ENCODE measurements at places on chromosomes 2 and 18. TPM values are rescaled to one million over a fixed set of nuclear protein-coding genes. Genes with fewer than 3 reads are reported as not detected.

Gene SERPINB3
- not detected for total RNA-seq

- H3K36me3 ChIP-seq = no peaks in the 10 kb centered on the region
- H3K4me1 ChIP-seq = peaks cover 11% of the 10 kb centered on the region
- no peak overlapping the region for H3K27ac ChIP-seq
- peaks cover 5% of the 10 kb centered on the region for H3K27me3 ChIP-seq
- no peak for DNase-seq
- no peak overlapping the region for H3K4me3 ChIP-seq
These were observed 58.7 kb downstream of the IL1RL2 start for GRCh38 chr2:102245266-102246151.

Gene SCN3A
- 0.05 TPM for total RNA-seq

DNA sequence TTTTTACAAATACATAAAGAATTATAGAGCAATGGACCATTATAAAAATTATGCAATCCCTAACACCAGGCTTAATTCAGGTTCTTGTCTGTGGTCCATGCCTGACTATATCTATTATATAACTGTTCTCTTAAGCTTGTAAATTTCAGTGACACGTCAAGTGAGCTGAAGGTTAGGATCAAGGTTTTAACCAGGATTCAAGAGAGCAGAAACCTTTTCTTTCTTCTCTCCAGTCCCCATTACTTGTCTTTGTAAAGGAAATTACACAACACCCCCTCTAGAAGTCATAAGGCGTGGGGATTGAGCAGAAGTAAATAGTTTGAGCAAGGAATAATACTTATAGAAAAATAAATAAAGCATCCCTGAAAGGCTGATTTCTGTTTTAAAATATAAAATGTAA lies 122.0 kb downstream of the ZNF521 start:
- H3K4me1 ChIP-seq = no peaks in the 10 kb centered on the region
- H3K27ac ChIP-seq = no peak overlapping the region
- no peak overlapping the region for H3K4me3 ChIP-seq
- DNase-seq = no peak

- no peaks in the 10 kb centered on the region for H3K27me3 ChIP-seq
- no peak overlapping the region for H3K27ac ChIP-seq
- H3K4me1 ChIP-seq = no peaks in the 10 kb centered on the region
- no peak overlapping the region for H3K4me3 ChIP-seq
- H3K36me3 ChIP-seq = peaks cover 57% of the 10 kb centered on the region
These were observed 30.9 kb downstream of the SMCHD1 start for GRCh38 chr18:2686349-2686968.

Gene RIT2
- total RNA-seq = not detected

- H3K27me3 ChIP-seq = no peaks in the 10 kb centered on the region
- H3K4me1 ChIP-seq = peaks cover 51% of the 10 kb centered on the region
- peak overlapping the region; percentile 67 for H3K4me3 ChIP-seq
- H3K36me3 ChIP-seq = peaks cover 54% of the 10 kb centered on the region
- DNase-seq = no peak
- H3K27ac ChIP-seq = peak overlapping the region; percentile 25
These were observed 2.9 kb downstream of the TGOLN2 start for GRCh38 chr2:85324639-85325465.

Gene GALR1
- not detected for total RNA-seq

DNA sequence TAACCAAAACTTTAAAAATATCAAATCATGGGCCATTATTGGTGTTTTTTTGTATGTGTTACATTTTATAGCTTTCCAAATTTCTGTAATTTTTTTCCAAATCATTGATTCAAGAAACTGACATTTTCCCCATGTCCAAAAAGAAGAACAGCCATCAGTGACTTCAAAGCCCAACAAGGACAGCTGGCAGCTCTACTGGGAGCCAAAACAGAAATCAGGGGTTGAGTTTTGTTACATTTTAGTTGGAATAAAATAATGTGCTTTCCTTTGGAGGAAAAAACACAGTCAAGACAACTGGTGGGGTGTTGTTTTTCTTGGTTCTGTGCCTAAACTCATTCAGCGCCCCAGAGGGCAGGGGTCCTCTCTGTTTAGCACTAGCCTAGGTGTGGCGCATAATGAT lies 23.8 kb downstream of the AKAIN1 start:
- no peak overlapping the region for H3K27ac ChIP-seq
- no peaks in the 10 kb centered on the region for H3K27me3 ChIP-seq

Gene TMEM163
- total RNA-seq = 6.8 TPM

- H3K27me3 ChIP-seq = no peaks in the 10 kb centered on the region
- H3K4me1 ChIP-seq = no peaks in the 10 kb centered on the region
- no peak overlapping the region for H3K27ac ChIP-seq
- DNase-seq = no peak
- H3K4me3 ChIP-seq = no peak overlapping the region
These were observed 13.6 kb downstream of the CDH2 start for GRCh38 chr18:28163201-28163775.

Gene SDC1
- not detected for total RNA-seq

- no peaks in the 10 kb centered on the region for H3K4me1 ChIP-seq
- H3K4me3 ChIP-seq = no peak overlapping the region
- no peaks in the 10 kb centered on the region for H3K27me3 ChIP-seq
- H3K27ac ChIP-seq = no peak overlapping the region
These were observed 34.2 kb upstream of the ZNF804A start for GRCh38 chr2:184564092-184564491.

- H3K36me3 ChIP-seq = no peaks in the 10 kb centered on the region
- H3K27me3 ChIP-seq = no peaks in the 10 kb centered on the region
- H3K4me1 ChIP-seq = peaks cover 7% of the 10 kb centered on the region
- no peak overlapping the region for H3K27ac ChIP-seq
- DNase-seq = no peak
These were observed 65.4 kb downstream of the TRPM8 start for GRCh38 chr2:233982421-233983121.

- H3K4me1 ChIP-seq = no peaks in the 10 kb centered on the region
- H3K4me3 ChIP-seq = no peak overlapping the region
- H3K27me3 ChIP-seq = no peaks in the 10 kb centered on the region
These were observed 25.6 kb upstream of the PMAIP1 start for GRCh38 chr18:59874166-59874565.

GRCh38 chr18:60667016-60667415 lies 294.4 kb upstream of the MC4R start:
- H3K27ac ChIP-seq = no peak overlapping the region
- no peaks in the 10 kb centered on the region for H3K36me3 ChIP-seq
- no peak overlapping the region for H3K4me3 ChIP-seq
- no peaks in the 10 kb centered on the region for H3K27me3 ChIP-seq
- H3K4me1 ChIP-seq = no peaks in the 10 kb centered on the region

DNA sequence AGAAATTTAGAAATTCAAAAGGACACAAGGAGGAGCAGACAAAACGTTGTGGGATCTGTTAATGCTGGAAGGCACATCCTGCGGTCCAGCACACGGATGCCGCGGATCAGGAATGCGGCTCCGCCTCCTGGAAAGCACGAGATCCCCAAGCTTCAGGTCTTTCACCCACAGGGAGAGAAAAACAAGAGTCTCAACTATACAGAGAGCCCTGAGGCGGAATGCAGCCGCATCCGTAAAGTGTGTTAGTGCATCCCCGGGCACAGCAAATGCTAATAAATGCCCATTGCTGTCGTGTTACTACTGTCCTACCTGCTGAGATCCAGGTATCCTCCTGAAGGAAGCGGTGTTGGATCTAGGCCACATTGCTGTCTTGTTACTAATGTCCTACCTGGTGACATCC lies 303.9 kb downstream of the EIPR1 start:
- no peaks in the 10 kb centered on the region for H3K4me1 ChIP-seq
- H3K4me3 ChIP-seq = no peak overlapping the region
- H3K27ac ChIP-seq = no peak overlapping the region
- no peaks in the 10 kb centered on the region for H3K27me3 ChIP-seq
- no peak for DNase-seq
- H3K36me3 ChIP-seq = no peaks in the 10 kb centered on the region

DNA sequence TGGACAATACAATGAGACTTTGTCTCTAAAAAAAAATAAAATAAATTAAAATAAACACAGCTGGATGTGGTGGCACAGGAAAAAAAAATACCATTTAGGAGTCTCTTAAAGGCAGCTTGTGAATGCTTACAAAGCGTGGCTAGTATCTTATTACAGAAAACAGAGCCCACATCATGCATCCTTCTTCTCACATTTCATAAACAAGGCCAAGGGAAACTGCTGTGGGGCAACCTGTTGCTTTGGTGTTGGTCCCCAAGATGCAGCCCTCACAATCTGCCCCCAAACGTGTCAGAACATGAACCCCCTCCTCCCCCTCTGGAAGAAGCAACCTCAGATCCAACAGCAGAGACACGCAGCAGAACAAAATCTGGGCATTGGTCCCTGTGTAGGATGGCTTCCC lies 2.6 kb downstream of the SLC14A1 start:
- DNase-seq = no peak
- peaks cover 3% of the 10 kb centered on the region for H3K4me1 ChIP-seq
- no peak overlapping the region for H3K4me3 ChIP-seq
- no peak overlapping the region for H3K27ac ChIP-seq

DNA sequence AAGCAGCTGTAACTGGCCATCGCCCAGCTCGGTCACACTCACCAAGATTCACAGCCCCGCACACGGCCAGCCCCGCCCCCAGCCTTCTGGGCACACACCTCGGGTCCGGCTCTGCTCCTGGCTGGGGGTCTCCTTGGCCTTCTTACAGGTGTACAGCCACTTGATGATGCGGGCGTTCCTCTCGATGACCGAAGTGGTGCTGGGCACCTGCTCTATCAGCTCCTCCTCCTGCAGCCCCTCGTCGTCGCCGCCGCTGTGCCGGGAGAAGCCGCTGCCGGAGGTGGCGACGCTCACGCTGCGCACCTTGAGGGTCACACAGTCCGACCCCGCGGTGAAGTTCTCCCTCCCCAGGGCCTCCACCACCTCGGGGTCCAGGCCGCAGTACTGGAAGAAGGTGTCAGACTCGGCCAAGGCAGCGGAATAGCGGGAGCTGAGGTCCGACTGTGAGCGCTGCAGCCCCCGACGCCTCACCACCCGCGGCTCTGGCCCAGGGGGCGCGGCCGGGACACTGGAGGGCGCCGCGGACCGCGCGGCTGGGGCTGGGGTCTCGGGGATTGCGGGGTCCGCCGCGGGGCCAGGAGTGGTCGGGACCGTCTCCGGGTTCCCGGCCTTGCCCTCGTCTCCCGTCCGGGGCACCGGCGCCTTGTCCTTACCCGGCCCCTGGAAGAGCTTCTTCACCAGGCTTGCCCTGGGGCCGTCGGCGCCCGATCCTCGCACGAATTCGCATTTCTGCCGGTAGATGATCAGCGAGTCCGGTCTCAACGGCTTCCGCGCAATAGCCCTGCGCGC lies 769 bp downstream of the FAM110C start:
- peak; percentile 22 for DNase-seq
- no peak overlapping the region for H3K27ac ChIP-seq
- peaks cover 20% of the 10 kb centered on the region for H3K27me3 ChIP-seq
- no peaks in the 10 kb centered on the region for H3K36me3 ChIP-seq
- H3K4me1 ChIP-seq = peaks cover 21% of the 10 kb centered on the region
- H3K4me3 ChIP-seq = peak overlapping the region; percentile 39

DNA sequence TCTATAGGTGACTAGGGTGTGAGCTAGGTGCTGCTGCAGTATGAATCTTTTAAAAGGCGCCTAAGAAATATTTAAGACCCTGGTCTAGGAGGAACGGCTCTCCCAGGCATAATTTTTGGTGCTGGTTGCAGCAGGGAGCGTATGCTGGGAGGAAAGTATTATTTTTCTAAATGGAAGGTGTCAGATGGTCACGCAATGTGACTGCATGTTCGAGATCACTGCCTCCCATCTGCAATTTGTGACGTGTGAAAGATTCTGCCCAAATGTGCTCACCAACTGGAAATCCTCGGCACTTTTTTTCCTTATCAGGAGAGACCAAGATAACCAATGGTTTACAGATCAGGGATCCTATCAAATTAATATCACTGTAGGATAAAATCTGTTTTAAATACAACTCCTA lies 95.6 kb upstream of the KLHL14 start:
- no peaks in the 10 kb centered on the region for H3K27me3 ChIP-seq
- no peaks in the 10 kb centered on the region for H3K36me3 ChIP-seq
- H3K27ac ChIP-seq = peak overlapping the region; percentile 62
- no peak overlapping the region for H3K4me3 ChIP-seq
- DNase-seq = no peak

- H3K4me3 ChIP-seq = no peak overlapping the region
- peaks cover 72% of the 10 kb centered on the region for H3K36me3 ChIP-seq
- no peaks in the 10 kb centered on the region for H3K4me1 ChIP-seq
- DNase-seq = no peak
These were observed 14.5 kb downstream of the VPS4B start for GRCh38 chr18:63407734-63408133.

DNA sequence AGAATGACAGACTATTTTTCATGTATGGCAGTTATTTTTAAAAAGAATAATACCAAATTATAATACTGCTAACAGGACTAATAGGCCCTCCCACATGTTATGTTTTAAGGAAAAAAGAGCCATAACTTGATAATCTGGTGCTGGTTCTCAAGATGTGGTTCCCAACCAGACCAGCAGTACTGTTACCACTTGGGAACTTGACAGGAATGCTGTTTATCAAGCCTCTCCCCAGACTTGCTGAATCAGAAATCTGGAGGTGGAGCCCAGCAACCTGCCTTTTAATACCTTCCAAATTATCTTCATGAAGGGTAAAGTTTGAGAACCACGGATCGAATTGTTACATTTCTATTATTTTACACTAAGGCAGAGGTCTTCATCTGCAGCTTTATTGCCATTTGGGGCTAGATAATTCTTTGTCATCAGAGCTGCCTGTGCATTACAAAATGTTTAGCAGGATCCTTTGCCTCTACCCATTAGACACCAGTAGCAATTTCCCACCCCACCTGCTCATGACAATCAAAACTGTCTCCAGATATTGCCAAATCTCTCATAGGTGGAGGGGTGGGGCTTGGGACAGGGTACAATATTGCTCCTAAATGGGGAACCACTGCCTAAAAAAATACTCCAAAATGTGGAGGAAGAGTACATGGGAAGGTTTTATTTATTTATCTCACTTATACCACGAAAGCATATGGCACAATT lies 629.6 kb downstream of the ARHGAP15 start:
- no peak for DNase-seq
- H3K36me3 ChIP-seq = no peaks in the 10 kb centered on the region
- no peak overlapping the region for H3K27ac ChIP-seq
- no peaks in the 10 kb centered on the region for H3K27me3 ChIP-seq
- H3K4me3 ChIP-seq = no peak overlapping the region

Gene FBXO48
- total RNA-seq = 0.96 TPM

DNA sequence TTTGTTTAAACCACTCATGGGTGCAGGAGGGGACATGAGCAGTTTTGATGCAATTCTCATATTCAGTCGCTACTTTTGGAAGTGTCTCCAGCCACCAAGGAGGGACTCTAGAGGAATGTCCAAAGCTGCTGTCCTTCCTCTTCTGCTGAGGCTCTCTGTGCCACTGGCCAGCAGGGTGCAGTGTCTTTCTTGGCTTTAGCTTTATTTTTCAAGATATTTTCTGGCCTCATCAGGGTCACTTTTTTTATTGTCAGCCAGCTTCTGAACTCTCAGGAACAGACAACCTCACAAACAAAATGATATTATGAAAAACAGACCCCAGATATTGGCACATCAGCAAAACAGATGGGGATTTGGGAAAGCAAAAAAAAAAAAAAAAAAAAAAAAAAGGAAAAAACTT lies 289.3 kb upstream of the ZSWIM2 start:
- H3K27me3 ChIP-seq = no peaks in the 10 kb centered on the region
- no peak for DNase-seq
- no peaks in the 10 kb centered on the region for H3K36me3 ChIP-seq

Gene AFF3
- 4.6 TPM for total RNA-seq

- no peaks in the 10 kb centered on the region for H3K27me3 ChIP-seq
- no peak overlapping the region for H3K4me3 ChIP-seq
- H3K27ac ChIP-seq = no peak overlapping the region
- no peaks in the 10 kb centered on the region for H3K4me1 ChIP-seq
- H3K36me3 ChIP-seq = no peaks in the 10 kb centered on the region
These were observed 148.7 kb downstream of the AGAP1 start for GRCh38 chr2:235642446-235643098.

All from natural killer cell (primary cell).